ENCODE measurements at places on chromosomes 4 and X. TPM values are rescaled to one million over a fixed set of nuclear protein-coding genes. Genes with fewer than 3 reads are reported as not detected.

CHIC1 gene
- total RNA-seq: 17.5 TPM

DNA sequence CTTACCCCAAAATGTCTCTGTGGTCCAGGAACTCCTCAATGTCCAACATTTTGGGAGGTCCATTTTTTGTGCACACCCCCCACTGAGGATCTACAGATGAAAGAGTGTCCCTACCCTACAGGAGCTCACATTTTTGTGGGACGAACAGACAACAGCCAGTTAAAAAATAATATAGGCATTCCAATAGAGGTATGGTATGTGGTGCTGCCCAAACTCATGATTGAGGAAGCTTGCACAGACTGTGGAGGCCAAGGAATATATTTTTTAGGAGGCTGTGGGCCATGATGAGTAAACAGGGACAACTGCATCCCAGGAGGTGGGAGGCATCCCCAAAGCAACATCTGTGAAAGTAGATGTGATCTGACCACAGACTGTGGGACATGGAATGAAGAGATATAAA lies 181.0 kb upstream of the HCCS start:
- no peak for DNase-seq

MAGEH1 gene
- total RNA-seq: 11.4 TPM

GRCh38 chrX:119273420-119274192 lies 37.5 kb downstream of the PGRMC1 start:
- DNase-seq: peak; percentile 7

CD38 gene
- not detected for total RNA-seq
